Smooth muscle cell of the pulmonary artery (primary cell): ENCODE measurements at places on chromosomes 7 and 10. TPM values are rescaled to one million over a fixed set of nuclear protein-coding genes. Genes with fewer than 3 reads are reported as not detected.

SAMD9 gene
- total RNA-seq: 11.8 and 17.5 TPM in 2 replicates

CALHM2 gene
- 22.6 and 39.7 TPM in 2 replicates for total RNA-seq

CPA2 gene
- not detected in 2 replicates for total RNA-seq

EIF5AL1 gene
- 0.13 and 0.26 TPM in 2 replicates for total RNA-seq
